Fibroblast of the aortic adventitia (primary cell): ENCODE measurements at places on chromosomes 12 and 14.

DNA sequence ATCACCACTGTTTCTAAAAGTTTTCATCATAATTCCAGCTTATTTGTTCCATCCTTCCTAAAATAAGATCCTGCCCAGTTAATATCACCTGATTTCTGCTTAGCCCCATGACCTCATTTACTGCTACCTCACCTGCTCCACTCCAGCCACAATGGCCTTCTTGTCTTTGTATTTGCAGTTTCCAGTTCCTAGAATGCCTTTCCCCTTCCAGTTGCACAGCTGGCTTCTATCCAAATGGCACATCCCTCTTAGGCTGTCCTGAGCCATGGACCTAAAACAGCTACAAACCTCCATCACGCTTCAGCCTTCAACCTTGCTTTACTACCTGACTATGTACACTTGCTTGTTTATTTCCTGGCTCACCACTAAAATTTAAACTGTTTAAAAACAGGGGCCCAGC lies 6.5 kb upstream of the LGMN start:
- DNase-seq: no peak

DNA sequence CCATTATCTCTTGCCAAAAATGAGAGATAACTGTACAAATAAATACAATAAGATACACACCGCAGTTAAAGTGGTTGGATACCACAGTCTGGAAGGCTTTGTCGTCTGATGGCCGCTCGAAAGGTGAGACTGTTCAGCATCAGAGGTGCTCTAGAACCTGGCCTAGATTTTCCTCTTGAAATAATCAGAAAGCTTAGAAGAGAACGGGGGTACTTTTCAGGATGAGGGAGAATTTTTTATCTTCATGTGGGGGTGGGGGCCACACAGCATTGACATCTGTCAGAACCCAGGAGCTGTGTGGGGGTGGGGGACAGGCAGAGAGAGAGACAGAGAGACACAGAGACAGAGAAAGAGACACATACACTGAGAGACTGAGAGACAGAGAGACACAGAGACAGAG lies 90.5 kb downstream of the GALNT9 start:
- DNase-seq: no peak

DNA sequence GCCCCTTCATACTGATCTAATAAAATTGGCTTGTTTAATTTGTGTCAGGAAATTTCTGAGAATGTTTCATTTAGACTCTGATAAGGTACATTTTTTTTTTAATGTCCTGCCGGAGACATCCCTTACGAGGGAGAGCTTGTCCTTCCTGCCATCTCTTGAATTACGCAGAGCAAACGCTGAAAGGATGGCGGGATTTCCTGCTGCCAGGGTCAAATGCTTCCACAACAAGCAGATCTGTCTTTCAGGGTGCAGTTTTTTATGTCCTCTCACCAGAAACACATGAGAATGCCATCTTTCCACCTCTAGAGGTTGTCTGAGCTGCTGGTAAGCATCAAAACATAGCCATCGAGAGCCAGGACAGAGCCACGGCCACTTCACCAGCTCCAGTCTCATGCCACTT lies 126.8 kb upstream of the ARHGAP5 start:
- DNase-seq: no peak

- DNase-seq: peak; percentile 49
These were observed at the start of gene NEUROD4 for GRCh38 chr12:55019784-55020183. Gene NEUROD4 (plus strand): TSS chr12:55019974. CDS start chr12:55026440, 6,466 bp downstream.

GRCh38 chr14:103734081-103734888 lies 18.7 kb downstream of the ZFYVE21 start:
- no peak for DNase-seq

- DNase-seq: peak; percentile 43
These were observed 381.1 kb downstream of the SEC23A start for GRCh38 chr14:38721822-38722431.

DNA sequence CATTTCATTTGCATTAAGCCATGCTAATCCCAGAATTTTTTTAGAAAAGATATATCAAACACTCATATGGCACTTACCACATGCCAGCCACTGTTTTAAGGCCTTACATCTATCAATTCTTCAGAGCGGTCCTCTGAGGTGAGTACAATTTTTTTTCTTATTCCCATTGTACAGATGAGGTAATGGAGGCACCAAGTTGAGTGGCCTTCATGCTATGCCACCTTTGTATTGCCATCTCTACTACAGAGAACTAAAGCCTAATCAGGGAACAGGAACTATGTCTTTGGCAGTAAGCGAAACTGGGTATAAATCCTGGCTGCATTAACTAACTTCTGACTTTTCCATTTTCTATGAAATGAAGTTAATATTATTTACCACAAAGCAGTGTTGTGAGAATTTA lies 27.1 kb downstream of the SLC38A4 start:
- no peak for DNase-seq

- no peak for DNase-seq
These were observed 84.8 kb downstream of the FBXL14 start for GRCh38 chr12:1509413-1510052.

DNA sequence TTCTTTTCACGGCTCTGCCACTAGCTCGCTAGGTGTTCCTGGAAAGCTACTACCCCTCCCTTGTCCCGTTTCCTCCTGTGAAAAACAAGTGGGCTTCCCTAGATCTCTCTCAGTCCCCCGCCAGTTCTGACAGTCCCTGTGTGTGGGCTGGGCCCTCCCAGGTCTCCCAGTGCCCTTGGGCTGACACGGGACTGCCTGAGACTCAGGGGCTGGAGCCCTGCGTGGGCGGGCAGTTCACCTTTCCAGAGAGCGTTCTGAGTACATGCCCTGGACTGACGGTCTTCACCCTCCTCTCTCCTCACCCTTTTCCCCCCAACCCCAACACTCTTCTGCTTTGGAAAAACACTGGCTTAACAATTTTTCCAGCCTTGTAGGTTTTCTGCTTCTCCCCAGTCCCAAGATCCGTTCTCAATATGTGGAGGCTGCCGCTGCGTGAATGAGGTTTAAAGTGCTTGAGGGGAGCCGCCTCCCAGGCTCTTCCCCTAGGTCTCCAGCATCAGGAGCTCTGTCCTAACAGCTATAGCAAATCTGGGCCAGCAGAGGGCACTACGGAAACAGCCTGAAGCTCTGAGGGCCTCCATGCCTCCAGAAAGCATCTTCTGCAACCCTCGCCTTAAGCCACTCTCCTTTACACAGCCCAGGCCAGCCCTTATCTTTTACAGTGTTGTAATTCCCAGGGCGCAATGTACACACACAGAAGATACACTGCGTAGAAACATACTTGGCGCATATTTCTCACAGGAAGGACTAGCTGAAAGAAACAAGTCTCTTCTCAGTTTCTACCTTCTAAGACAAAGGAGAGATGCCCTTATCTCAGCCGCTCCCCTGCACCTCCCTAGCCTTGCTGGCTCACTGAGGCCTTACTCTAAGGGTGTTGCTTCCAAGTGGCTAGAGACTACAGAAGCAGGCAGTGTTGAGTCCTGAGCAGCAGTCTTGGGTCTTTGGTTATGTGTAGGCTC lies 10.4 kb upstream of the DCD start:
- peak; percentile 16 for DNase-seq

DNA sequence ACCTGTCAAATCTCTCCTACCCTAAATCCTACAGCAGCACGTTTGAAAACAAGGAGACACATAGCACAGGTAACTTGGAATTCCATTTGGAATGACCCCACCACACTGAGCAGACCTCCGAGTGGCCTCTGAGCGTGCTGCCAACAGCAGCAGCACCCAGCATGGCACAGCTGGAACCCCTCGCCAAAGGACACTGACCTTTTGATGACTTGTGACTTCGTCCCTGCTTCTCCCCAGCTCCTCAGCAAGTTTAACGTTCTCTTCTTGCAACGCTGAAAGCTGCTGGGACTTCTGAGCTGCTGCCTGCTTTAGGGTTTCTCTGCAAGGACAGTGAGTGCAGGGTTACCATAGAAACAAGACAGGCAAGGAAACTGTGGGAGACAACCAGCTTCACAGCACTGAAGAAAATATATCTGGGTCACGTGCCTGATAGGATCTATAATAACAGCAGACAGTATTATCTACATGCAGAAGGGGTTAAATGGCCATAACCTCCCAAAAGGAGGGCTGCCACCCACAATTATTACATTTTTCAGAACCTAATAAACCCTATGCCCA lies 43.3 kb upstream of the VPS33A start:
- no peak for DNase-seq

- no peak for DNase-seq
These were observed 310.6 kb downstream of the NPAS3 start for GRCh38 chr14:33249233-33249820.

DNA sequence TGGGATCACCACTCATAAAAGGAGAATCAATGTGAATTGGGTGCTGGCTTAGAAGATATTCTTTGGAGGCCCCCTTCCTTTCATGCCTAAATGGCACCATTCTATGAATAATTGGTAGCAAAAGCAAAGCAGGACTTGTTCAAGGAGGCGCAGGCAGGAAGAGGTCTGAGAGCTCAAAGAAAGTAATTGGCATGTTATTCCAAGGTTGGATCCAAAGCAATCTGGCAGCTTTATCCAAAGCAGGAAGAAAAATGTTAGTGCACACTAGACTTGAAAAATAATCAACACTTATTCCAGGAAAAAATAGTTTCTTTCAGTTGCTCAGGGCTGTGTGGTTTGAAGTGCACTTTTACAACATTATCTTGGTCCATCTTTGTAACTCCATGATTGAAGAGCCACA lies 326.4 kb downstream of the NUAK1 start:
- no peak for DNase-seq

DNA sequence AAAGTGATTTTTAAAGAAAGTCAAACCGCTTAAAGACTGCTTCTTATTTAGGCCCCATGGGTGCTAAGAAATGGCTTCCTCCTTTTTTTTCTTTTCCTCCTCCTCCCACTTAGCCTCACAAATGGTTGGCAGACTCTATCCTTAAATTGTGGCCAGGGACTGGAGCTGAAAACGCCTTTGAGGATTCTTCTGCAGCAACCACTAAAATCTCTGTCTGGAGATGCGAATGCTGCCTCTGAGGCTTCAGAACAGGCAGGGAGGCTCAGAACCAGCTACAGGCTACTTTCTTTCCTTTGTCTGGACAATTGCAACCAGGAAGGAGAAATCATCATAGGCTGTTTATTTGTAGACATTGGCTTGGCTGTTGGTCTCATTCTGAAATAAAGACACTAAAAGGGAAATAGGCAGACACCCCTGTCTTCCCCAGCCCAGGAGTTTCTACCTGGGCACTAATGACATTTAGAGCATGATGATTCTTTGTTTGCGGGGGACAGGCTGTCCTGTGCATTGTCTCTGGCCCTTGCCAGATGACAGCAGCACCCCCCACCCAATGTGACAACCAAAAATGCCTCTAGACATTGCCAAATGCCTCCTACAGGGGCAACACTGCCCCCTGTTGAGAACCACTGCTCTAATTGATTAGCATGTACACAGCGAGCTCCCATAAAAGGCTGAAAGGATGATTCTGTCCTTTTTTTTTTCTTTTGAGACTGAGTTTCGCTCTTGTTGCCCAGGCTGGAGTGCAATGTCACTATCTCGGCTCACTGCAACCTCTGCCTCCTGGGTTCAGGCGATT lies 50.3 kb downstream of the MAP1LC3B2 start:
- peak; percentile 40 for DNase-seq

DNA sequence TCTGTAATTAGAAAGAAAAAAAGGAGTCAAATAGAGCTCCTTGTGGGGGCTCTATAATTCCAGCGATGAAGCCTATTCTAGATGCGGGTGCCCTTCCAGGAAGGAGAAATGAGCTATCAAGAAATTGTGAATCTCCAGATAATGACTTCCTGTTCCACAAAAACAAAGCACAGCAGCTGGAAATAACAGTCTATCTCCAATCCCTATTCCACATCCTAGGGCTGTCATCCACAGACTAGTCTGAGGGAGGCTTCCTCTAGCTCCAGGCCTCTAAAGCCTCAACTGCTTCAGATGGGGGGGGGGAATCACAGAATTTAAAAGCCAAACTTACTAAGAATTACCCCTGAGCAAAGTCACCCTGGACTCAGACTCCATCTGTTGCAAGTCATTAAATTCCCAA lies 77.4 kb upstream of the GTF2A1 start:
- no peak for DNase-seq

DNA sequence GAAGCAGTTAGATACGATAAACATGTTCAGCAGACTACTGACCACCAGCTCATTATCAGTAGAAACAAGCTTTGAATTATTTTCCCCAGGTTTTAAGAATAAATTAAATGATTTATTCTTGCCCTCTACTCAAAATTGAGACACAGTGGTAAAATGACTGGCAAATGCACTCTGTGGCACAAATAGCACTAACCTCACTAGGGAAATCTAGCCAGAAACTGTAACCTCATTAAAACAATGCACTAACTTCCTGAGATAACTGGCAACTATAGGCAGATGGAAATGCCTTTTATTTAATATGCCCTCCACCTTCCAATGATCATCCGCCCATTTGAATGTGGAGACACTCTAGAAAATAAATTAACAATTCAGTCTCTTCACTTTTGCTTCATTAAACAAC lies 33.2 kb downstream of the CPNE8 start:
- no peak for DNase-seq

DNA sequence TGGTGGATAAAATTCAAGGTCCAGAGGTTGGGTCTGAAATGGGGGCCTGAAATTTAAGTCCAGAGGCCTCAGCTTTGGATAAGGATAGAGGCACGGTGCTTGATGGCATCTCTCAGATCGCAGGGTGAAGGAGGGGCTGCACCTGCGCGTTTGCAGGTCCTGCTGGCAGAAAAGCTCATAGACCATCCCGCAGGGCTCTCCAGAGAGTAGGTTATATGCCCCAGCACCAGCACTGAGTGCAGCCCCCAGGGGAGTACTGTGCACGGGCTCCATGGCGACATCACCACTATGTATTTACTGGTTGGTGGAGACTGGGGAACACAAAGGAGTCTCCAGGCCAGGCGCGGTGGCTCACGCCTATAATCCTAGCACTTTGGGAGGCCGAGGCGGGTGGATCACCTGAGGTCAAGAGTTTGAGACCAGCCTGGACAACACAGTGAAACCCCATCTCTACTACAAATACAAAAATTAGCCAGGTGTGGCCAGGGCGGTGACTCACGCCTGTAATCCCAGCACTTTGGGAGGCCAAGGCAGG lies 4.3 kb upstream of the CD63 start:
- no peak for DNase-seq
